Urinary bladder (tissue), 4 donors: ENCODE measurements at places on chromosomes 2 and 18.

GRCh38 chr2:52810460-52810859 lies 957.1 kb upstream of the CHAC2 start:
- DNase-seq, result no peak

DNA sequence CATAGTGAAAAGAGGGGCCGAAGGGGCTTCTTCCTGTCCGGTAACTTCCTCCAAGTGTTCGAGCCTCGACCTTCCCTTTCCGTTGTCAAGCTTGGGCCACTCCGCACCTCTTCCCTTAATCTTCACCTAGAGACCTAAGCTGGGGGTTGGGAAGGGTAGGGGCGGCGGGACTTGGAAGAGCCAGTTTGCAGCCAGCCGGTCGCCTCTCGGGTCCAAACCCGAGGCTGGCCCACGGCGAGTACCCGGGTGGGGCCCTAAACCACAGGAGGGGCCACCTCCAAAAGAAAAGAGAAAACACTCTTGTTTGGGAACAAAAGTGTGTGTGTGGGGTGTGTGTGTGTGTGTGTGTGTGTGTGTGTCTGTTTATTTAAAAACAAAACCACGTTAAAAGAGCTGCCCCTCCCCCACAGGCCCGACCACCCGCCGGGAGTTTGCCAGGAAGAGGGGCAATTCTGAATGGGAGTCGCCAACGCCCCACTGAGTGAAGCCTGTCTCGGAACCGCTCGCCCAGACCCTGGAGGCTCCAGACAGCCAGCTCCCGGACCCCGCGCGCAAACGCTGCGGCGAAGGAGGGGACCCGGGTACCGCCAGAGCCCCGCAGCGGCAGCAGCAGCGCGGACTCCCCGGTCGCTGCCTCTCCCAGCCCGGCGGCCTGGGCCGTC lies 488 bp upstream of the RHOB start:
- DNase-seq, result no peak

DNA sequence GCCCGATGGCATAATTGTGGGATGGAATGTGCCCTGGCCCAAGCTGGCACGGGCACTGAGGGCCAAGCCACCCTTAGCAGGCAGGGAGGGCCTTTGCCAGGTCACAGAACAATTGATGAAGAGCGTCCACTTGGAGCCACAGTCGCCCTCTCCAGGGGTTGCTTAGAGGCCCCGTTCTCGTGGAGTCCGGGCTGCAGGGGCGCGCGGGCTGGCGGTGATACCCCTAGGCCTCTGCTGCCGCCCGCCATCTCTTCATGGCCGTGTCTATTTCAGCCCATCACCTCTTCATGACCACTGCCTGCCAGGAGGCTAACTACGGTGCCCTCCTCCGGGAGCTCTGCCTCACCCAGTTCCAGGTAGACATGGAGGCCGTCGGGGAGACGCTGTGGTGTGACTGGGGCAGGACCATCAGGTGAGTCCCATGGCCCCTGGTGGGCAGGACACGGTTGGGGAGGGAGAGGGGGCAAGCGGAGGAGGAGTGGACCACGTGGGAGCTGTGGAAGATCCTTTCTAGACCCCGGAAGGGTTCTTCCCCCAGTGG lies 17.6 kb downstream of the RAMP1 start:
- no peak for DNase-seq

GRCh38 chr18:25927830-25928229 lies 162.6 kb downstream of the SS18 start:
- no peak for DNase-seq

- DNase-seq, result no peak
Measured at GRCh38 chr2:124211461-124211860, 186.4 kb downstream of the CNTNAP5 start.

DNA sequence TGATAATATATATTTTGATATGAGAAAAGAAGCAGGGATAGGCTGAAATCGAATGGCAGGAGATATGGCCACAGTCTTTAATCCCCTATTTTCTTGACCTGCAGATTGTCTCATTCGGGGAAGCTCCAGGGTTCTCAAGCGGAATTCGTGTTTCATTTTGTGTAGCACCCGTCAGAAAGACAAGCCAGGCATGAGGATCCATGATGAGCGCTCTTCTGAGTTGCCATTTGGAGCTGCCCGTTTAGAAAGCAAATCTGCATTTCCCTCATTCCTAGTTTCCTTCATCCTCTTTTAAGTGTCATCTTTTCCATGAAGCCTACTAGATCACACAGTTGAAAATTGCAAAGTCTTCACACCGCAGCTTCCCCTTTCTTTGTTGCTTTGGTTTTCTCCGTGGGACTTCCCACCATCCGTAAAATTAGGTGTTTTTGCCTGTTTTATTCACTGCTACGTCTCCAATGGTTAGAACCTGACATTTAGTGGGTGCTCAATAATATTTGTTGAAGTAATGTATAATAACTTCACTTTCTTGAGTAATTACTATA lies 16.9 kb downstream of the HNMT start:
- DNase-seq, result no peak

DNA sequence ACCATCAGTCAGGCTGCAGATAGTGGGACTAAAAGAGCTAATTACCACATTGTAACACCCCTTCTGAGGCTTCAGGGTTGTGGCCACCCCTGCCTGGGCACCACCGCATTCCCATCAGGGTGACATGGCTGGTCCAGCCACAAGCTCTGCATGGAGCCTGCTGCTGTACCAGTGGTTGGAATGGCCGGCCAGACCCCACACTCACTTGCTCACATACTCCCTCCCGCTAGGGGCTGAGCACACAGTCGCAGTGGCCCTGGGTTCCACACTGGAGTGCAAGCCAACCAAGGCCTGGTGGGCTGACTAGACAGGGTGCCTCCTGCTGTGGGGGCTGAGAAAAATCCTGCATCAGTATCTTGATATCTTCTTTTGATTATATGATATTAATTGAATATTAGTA lies 182.8 kb upstream of the STK17B start:
- no peak for DNase-seq
